ENCODE measurements at places on chromosomes 6 and 20.

DNA sequence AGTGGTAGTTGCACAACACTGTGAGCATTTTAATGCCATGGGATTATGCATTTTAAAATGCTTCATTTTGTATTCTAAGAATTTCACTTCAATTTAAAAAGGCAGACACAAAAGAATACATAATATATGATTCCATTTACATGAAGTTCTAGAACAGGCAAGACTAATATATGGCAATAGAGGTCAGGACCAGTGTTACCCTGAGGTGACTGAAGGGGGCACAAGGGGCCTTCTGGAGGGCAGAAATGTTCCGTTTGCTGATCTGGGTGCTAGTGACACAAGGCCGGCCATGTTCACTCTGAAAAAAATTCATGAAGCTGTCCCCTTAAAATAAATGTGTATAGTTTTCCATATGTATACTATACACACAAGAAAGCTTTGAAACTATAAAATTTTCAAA, 28.5 kb downstream of the TASP1 start:
- DNase-seq = no peak

DNA sequence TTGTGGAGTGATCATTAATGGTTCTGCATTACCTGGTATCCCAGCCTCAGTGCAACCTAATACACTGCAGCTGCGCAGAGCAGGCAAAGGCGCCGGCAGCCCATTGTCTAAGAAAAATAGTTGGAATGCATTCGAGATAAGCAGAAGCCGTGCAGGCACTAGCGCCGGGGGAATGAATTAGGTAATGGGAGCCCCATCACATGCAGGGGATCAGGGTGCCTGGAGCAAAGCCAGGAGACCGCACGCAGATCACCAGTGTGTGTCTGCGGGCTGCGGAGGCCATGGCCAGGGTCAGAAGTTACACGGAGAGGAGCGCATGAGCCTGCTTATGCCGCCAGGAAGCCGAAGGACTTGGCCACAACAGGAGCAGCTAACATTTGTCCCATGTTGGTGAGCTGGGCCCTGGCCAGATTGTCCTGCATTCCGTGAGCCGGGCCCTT, 156.8 kb downstream of the DLL1 start:
- no peak for DNase-seq

GRCh38 chr20:48034751-48035150, 249.5 kb upstream of the SULF2 start:
- DNase-seq = no peak

DNA sequence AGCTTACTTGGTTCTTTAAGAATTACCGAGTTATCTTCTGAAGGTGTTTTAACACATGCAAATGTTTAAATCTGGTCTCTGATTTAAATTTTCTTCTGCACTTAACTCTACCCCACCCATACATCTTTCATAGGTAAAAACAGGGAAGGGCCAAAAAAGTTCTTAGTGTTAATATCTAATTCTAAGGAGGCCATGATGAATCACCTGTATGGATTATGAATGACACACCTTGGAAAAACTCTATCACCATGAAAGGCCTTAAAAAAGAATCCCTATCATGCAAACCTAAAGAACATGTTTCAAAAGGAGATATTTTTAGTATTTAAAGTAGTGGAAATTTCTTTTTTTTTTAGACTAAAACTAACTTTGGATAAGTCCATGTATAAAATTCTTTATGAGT, 54.7 kb downstream of the SLX4IP start:
- no peak for DNase-seq

- no peak for DNase-seq
Observed at GRCh38 chr20:60358101-60358500, 399.9 kb downstream of the CDH26 start.

DNA sequence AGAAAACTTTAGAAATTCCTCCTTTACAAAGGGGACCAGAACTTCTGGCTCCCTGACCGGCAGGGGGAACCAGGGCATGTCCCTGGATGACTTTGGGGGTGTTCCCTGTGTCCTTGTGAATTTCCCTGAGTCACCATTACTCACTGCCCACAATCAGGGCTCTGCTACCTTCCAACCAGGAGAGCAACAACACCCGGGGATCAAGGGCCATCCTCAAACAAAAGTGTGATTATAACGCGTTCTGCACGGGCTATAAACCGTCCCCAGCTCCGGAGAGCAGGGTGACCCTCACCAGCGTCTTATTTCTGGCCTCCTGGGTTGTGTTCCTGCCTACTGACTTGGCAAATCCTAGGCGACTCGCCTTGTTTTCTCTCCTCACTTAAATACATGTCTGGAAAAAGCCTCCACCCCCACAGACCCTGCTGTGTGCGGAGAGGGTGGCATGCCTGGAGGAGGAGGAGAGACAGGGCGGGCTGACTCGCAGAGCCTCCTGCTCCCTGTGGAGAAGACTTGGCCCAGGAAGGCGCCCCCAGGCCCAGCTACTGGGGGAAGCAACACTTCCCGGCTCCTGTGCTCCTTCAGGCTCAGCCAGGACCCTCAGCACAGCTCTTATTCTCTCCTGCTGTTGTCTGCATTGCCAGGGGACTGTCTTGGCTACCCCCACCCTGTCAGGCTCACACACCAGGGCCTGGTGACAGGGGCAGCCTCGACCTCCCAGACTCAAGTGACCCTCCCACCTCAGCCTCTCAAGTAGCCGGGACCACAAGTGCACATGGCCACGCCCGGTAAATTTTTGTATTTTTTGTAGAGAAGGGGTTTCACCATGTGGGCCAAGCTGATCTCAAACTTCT, 54.1 kb downstream of the FGD2 start:
- DNase-seq = no peak

- no peak for DNase-seq
Observed at GRCh38 chr6:12875051-12875450, 158.5 kb downstream of the PHACTR1 start.

GRCh38 chr20:39851459-39851858, 837.6 kb downstream of the MAFB start:
- DNase-seq = no peak

DNA sequence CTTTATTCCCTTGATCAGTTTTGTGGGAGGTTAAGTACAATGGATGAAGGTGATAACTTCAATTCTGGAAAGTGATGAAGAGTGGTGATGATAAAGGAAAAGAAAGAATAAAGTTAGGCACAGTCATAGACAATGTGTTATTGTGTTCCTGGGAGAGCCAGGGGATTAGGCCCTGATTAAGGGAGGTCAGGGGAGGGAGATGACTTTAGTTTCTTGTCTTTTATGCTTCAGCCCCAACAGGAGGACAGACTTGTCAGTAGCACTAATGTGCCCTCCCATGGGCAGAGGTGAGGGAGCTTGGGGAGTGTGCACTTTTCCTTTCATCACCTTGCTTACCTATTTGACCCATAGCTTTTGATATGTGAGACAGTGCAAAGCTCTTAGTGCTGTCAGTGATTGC, 115.7 kb downstream of the CD109 start:
- no peak for DNase-seq

GRCh38 chr20:54389596-54390280, 85.7 kb upstream of the DOK5 start:
- no peak for DNase-seq

DNA sequence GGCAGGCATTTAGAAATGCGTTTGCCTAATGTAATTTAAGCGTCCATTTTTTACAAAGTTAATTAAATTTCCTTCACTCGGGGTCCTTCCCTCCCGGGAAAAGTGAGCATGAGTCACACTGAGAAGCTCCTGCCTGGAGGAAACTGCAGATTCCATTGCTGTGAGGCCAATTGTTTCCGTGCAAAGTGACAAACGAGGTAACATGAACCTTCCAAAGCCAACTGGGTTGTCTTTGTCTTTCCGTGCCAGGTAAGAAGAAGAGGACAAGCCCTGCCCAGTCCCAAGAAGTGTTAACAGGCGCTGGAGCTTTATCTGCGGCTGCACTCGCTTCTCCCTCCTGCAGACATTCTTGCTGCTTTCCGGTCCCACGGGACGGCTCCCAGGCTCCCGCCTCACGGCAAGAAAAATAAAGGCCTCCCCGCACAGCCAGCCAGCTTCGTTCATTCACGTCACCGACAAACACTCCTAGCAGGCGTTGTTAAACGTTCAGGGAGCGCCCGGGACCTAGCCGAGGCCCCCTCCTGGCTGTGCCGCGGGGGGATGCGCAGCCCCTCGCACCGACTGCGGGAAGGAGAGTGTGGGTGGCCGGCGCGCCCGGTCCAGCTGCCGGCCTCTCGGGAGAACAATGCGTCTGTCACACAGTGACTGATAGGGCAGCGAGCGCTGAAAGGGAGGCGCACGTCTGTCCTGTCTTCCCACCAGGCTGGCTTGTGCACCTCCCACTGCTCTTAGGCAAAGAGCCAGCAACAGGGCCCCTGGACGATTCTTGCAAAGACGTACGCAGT, 61.5 kb upstream of the HDDC2 start:
- DNase-seq = no peak

GRCh38 chr6:170145272-170145592, 145.6 kb downstream of the DLL1 start:
- DNase-seq = no peak

- DNase-seq = no peak
Observed at GRCh38 chr6:68094070-68094469, 541.0 kb upstream of the ADGRB3 start.

DNA sequence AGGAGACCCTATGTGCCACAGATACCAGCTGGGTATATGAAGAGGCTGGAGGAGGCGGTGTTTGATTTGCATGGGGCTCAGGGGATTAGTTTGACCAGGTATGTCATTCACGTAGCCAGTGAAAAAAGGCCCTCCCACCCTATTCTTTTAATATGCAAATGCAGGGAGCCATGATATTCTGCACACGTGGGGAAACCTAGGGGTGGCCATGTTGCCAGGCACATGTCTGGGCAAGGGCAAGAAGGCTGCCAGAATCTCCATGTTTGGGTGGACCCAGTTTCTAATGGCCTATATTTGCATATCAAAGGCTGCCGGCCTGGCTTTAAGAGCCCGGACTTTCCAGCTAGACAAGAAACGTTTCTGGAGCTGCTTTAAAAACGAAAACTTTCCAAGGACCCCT, 60.4 kb downstream of the SOX4 start:
- no peak for DNase-seq

- DNase-seq = no peak
Observed at GRCh38 chr6:125810445-125810844, 19.7 kb downstream of the NCOA7 start.

GRCh38 chr6:147618927-147619326, 110.4 kb downstream of the SAMD5 start:
- DNase-seq = no peak

DNA sequence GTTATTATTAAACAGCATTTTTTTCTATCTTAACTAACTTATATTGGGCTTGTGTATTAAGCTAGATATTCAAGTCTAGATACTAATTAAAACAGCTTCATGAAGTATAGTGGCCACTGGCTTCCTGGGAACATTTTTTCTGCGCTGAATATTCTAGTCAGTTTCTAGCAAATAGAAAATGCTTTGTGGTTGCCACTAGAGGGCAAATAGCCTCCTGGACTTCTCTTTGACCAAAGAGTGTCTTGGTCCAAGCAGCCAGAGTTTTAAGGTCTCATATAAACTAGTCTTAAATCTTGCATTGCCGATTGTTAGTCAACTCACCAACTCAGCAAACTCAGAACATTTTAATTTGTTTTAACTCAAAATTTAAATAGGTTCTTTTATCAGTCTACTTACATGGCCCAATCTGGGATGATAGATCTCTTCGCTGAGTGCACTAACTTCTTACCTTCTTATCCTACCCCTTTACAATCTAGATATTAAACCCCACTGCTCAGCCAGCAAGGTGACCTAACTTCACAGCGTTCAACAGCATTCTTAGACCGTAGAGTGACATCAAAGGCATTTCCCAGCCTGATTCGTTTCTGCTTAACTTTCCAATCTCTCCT, 24.6 kb upstream of the ID4 start:
- no peak for DNase-seq

DNA sequence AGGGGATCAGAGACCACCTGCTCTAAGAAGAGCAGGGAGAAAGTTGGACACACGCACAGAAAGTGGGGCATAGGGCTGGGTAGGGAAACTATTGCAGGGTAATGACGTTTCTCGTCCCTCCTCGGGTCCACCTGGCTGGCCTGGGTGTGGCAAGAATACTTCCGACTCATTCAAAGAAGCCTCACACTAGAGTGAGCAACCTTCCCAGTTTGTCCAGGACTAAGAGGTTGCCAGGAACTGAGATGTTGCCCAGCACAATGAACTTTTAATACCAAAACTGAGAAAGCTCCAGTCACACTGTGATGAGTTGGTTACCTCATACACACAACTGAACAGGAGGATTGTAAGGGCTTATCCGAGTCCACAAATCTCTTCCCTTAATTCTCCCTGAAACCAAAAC, 74.5 kb upstream of the ADGRF1 start:
- no peak for DNase-seq

GRCh38 chr6:89385156-89385667, 26.9 kb downstream of the RRAGD start:
- no peak for DNase-seq

GRCh38 chr6:135075018-135075417, 20.4 kb upstream of the HBS1L start:
- DNase-seq = no peak

- DNase-seq = no peak
Observed at GRCh38 chr20:51812861-51813260, 10.5 kb upstream of the SALL4 start.

DNA sequence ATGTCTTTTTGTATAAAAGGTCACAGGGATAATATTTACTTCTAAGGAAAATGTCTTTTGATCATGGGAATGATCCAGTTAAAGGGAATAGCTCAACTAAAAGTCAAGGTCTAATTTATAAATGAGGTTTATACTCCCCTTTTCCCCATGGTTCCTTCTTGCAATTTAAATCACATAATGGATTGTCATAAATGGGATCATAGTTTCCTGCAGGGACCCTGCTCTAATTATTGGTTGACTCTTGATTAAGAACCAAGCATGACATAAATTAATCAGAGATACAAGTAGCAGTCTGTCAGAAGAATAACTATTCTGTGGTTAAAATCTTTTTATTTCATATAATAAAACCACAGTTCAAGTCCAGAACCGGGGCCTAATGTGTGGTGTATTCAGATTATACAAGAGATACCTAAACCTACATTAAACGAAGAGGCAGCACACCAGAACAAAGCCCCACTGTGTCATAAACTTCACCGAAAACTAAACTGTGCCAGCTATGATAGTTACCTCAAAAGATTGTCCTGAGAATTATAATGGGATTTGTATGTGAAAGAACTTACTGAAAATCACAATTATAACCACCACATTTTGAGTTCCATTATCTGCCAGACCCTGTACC, 43.0 kb upstream of the CD83 start:
- no peak for DNase-seq

DNA sequence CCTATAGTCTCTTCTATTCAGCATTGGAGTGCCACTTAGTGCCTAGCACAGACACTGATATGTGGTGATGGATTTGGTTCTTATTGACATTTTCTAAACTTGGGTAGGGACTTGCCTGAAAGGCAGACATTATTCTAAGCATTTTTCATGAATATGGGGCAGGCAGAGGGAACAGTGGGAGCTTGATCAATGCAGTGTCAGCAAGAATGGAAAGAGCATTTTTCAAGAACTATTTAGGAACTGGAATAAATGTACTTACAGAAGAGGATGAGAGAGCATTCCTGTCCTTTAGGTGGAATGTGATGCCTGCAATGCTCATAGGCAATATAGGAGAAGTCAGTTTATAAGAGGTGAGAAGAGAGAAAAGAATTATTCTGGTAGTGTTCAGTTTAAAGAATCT, 26.2 kb downstream of the DEFB114 start:
- DNase-seq = no peak

- DNase-seq = no peak
Observed at GRCh38 chr20:63574829-63575743, 1.0 kb upstream of the HELZ2 start.

- DNase-seq = no peak
Observed at GRCh38 chr6:24078200-24078599, 47.8 kb upstream of the NRSN1 start.
